ENCODE measurements at places on chromosomes 7 and 10.

GRCh38 chr7:90433221-90433620, 30.0 kb downstream of the CLDN12 start:
- no peaks in the 10 kb centered on the region for H3K36me3 ChIP-seq
- H3K27ac ChIP-seq = no peak overlapping the region
- no peak for DNase-seq
- no peaks in the 10 kb centered on the region for H3K27me3 ChIP-seq

GRCh38 chr7:137209151-137209817, 134.2 kb downstream of the PTN start:
- no peaks in the 10 kb centered on the region for H3K36me3 ChIP-seq
- H3K27me3 ChIP-seq = no peaks in the 10 kb centered on the region
- H3K27ac ChIP-seq = no peak overlapping the region
- H3K4me3 ChIP-seq = no peak overlapping the region
- H3K4me1 ChIP-seq = no peaks in the 10 kb centered on the region

- no peak overlapping the region for H3K27ac ChIP-seq
- no peak overlapping the region for H3K4me3 ChIP-seq
- no peaks in the 10 kb centered on the region for H3K36me3 ChIP-seq
- no peaks in the 10 kb centered on the region for H3K4me1 ChIP-seq
- H3K27me3 ChIP-seq = no peaks in the 10 kb centered on the region
These were observed 44.3 kb upstream of the SEMA3E start for GRCh38 chr7:83693256-83693655.

- peaks cover 7% of the 10 kb centered on the region for H3K4me1 ChIP-seq
- DNase-seq = no peak
- H3K27ac ChIP-seq = no peak overlapping the region
- H3K36me3 ChIP-seq = no peaks in the 10 kb centered on the region
- no peak overlapping the region for H3K4me3 ChIP-seq
These were observed 82.0 kb downstream of the FGFR2 start for GRCh38 chr10:121516093-121516865.

All from suprapubic skin (tissue), 4 donors.